ENCODE measurements at places on chromosomes 1 and 21.

GRCh38 chr1:7253118-7253480, 467.8 kb downstream of the CAMTA1 start:
- DNase-seq = no peak

GRCh38 chr1:51643362-51643761, 26.5 kb downstream of the OSBPL9 start:
- DNase-seq = no peak

GRCh38 chr1:154502066-154502743, at the start of the genes SHE and TDRD10:
TSS of gene SHE (minus strand) at chr1:154502412. CDS start at chr1:154502026, 386 bp downstream.
TSS of gene TDRD10 (plus strand) at chr1:154502219. CDS start at chr1:154506904, 4,685 bp downstream.
- no peak for DNase-seq

- no peak for DNase-seq
These were observed 2.7 kb upstream of the GNPAT start for GRCh38 chr1:231238298-231238697.

DNA sequence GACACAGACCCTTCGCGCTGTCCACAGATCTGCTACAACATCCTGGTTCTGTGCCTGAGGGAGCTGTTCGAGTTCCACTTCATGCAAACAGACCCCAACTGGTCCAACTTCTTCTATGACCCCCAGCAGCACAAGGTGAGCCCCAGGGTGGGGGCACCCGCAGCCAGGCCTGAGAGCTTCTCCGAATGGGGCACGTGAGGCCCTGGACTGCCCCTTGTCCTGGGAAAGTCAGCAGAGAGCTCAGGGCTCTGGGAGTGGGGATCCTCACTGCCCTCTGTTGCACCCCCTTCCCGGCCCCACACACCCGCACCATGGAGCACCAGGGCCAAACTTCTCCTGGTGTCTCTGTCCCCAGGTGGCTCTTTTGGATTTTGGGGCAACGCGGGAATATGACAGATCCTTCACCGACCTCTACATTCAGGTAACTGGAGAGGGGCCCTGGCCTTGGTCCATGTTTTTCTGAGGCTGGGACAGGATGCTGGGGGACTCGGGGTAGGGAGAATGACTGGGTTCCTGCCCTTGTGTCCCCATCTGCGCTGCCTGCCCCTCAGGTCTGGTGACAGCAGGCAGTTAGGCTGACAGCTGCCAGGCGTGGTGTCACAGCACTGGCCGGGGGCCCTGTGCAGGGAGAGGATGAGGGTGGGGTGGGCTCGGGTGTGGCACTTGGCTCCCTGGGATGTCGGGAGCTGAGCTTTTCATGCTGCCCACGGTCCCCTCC, 44.6 kb downstream of the COQ8A start:
- no peak for DNase-seq

- DNase-seq = no peak
These were observed 78.3 kb downstream of the LRRC8C start for GRCh38 chr1:89711140-89711778.

DNA sequence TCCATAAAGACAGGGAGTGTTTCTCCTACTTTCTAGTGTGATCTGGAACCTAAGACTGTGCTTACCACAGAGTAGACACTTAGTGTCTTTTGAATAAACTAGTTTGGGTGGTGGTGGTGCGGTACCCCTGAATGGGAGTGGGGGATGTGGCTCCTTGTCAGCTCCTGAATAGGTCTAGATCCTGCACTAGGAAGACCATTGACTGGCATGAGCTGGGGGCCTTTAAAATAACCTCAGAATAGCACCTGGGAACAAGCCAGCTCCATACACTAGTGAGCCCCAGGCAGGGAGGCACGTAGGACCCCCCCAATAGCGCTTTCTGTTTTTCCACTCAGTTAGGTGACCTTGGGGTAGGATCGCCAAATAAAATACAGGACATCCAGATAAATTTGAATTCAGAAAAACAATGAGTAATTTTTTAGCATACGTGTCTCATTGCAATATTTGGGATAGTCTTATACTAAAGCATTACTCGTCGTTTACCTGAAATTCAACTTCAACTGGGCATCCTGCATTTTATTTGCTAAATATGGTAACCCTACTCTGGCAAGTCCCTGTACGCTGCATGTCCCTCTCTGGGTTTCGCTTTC, 45.6 kb downstream of the AZIN2 start:
- DNase-seq = no peak

- peak; percentile 16 for DNase-seq
These were observed 42.2 kb upstream of the TRABD2B start for GRCh38 chr1:48039088-48040054.

DNA sequence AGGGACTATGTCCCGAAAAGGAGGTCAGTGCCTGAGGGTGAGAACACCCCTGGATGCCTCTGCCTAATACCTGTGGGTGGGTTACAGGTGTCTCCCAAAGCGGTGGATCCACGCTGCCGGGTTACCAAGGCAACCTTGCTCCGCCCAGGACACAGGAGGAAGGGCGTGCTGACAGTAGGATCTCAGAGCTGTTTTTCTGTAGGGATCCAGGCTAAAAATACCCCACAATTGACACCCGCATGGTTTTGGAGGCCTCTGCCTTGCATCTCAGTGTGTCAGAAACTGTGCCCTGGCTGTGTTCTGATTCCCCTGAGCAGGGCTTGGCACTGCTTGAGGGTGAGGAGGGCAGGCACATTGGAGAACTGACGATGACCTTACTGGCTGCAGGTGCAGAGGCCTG, 118.0 kb downstream of the IER5 start:
- no peak for DNase-seq

DNA sequence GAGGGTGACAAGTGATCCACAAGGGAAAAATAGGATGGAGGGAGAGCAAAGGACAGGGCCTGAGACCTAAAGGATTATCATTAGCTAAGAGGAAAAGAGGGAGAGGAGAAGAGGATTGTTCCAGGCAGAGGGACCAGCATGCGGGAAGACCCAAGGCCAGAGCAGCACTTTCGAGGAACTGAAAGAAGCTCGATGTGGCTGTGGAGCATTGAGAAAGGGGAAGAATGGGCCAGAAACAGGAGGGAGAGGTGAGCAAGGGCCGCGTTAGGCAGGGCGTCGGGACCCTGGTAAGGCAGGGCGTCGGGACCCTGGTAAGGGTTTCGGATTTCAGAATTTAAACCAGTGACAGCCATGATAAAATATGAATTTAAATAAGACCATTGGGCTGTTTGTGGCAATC, 22.8 kb upstream of the CSF1 start:
- DNase-seq = no peak

DNA sequence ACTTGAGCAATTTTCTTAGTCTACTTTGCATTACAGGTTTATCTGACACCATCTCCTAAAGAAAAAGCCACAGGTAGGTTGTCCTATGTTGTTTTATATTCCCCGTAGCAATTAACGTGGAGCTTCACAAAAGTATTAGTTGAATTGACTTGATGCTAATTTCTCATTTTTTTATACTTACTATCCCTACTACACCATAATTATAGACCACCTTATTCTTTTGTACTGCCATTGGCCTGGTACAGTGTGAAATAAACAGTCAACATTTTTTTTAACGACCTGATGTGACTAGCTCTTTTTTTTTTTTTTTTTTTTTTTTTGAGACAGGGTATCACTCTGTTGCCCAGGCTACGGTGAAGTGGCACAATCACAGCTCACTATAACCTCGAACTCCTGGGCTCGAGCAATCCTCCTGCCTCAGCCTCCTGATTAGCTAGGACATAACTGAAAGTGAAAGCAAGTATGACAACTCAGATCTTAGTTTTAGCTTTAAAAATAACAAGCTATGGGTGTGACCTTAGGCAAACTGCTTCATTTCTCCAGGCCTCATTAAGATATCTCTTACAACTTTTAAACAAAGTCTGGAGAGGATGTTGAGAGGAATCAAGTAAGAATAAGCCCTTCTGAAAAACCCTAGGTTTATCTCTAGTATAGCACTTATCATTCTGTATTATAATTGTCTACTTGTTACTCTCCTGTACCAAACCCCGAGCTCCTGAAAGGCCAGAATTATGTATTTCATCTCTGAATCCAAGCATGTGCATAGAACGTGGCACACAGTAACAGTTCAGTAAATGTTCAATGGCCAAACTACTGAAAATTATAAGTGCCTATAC, 49.5 kb downstream of the LUZP1 start:
- DNase-seq = peak; percentile 18

DNA sequence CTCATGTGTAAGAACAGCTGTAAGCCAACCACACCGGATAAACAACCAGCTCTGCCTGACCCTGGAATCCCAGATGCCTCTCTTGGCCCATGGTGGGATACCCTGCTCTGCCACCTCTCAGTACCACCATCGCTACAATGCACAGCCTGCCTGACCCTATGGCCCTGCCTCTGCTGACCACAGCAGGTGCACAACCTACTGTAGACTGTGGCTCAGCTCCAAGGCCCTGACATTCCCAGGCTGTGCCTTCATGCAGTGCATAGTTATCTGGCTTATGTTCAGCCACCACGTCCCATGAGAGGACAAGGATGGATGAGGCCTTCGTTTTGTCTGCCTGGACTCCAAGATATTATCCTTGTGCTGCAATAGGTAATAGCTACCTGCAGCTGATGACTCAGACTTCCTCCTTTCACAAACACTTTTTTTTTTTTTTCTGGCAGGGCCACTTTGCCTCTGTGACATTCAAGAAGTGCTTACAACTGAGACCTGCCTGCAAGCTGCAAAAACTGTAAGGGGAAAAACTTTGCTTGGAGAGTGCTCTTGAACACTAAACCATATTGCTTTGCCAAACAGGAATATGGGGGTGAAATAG, 177.7 kb downstream of the URB2 start:
- DNase-seq = no peak

DNA sequence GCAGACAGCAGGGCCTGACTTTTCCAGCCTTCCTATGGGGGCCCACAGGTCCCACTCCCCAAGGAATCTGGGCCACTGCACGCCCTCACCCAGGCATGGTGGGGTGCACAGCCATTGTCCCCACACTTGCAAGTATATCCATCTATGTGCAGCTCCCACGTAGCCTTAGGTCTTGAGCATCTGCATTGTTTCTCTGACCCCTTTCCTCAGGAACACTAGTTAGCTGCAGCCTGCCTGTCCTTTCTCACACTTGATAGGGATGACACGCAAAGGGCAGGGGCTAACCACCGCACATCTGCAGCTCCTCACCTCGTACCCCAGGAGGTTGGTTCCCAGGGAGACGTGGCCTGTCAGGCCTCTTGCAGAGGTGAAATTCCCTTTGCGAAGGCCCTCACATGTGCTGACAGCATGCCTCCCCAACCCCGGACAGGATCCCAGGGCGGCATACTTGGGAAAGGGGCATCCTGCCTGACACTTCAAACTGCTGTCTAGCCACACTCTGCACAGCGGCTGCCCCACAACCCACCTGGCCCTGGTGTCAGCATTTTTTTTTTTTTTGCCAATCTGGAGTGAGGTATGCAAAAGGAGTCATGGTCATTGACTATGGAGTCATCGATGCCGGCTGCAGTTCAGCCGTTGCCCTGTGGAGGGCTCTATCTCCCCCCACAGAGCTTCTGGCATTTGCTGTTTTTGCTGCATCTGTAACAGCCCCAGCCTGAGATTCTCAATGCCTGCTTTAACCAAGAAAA, 5.0 kb downstream of the JMJD4 start:
- peak; percentile 58 for DNase-seq

GRCh38 chr1:17185485-17185860, 19.5 kb upstream of the PADI1 start:
- DNase-seq = no peak

DNA sequence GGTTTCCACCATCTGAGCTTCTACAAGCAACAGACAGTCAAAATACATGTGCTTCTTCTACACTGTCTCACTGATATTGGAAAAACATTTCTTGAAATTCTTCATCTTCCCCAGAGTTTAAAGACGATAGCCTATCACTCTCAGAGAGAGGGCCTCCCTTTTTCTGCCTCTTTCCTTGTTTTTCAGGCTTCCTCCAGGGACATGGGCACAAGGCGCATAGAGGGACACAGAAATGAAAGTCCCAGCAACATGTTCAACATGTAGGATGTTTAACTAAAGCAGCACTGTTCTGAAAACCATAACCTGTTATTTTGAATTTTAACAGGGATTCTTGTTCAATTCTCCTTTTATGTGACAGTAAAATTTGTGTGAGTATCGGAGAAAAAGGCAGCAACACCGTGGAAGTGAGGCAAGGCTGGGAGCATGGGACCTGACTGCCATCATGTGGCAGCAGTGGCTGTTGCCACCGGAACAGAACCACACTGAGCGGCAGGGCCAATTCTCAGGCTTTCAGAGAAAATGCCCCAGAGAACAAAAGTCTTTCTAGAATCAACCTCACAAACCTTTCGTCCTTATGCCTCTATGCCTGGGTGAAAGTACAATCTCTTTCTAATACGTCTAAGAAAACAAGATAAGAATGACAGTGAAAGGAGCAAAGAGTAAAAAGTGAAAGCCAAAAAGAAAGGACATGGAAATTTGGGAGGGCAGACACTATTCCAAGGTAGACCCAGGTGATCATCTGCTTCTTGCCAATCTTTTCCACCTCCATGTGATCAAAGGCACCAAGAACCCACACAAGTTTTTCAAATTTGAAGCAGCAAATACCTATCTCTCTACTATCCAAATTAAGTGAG, 54.5 kb downstream of the PCNX2 start:
- peak; percentile 13 for DNase-seq

DNA sequence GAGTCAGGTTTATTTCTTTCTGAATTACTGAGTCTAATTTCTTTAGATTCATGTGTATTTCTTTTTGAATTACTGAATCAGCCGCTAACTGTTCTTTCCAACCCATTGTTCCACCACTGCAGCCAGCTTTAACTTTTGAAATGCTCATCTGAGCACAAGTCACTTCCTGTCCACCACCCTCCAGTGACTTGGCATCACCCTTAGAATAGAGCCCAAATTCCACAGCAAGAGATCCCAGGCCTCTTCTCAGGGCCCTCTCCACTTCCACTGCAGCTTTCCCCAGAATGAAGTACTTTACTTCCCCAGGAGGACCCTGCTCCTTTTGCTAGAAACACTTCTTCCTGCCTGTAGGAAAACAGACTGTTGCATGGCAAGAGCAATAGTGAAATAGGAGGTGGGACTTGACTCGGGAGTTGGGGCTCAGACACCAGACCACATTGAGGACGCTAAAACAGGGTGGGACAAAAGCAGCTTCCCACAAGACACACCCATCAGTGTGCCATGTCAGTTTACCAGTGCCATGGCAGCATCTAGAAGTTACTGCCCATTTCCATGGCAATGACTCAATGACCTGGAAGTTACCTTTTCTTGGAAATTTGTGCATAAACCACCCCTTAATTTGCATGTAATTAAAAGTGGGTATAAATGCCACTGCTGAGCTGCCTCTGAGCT, 56.5 kb upstream of the ADAR start:
- DNase-seq = no peak

DNA sequence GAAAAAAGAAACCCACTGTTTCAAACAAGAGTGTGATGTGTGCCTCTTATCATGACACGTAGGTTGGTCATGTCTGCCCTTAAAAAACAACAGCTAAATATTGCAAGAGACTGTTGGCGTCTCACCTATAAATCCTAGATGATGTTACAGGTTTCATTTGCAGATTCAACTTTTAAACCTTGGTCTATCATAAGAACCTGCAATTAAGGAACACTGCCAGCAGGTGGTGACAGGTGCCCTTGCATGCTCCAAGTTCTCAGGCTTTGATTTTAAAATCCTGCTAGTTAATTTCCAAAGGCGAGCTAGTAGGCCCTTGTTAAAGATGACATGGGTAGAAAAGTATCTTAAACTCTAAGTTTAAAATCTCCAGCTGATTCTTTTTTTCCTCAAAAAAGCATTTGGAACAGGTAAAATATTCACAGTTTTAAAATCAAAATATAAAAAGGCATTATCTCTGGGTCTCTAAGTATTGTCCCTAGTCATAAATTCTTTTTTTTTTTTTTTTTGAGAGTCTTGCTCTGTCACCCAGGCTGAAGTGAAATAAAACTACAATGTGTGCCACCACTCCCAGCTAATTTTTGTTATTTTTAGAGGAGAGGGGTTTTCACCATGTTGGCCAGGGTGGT, 39.1 kb downstream of the CLSTN1 start:
- peak; percentile 92 for DNase-seq
